ENCODE measurements at places on chromosomes 5 and 9. TPM values are rescaled to one million over a fixed set of nuclear protein-coding genes. Genes with fewer than 3 reads are reported as not detected.

PRDM9 gene
- polyA plus RNA-seq: not detected

F2R gene
- 68.6 TPM for polyA plus RNA-seq

DNA sequence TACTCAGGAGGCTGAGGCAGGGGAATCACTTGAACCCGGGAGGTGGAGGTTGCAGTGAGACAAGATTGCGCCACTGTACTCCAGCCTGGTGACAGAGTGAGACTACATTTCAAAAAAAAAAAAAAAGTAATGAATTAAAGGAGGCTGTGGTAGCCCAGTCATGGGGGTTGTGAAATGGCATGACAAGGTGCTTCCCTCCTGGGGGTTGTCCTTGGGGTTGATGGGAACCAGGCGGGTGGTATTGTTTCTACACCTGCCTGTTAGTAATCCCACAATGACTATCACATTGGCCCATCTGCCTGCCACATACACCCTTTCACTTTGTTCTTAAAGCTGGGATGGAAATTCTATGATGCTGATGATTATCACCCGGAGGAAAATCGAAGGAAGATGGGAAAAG lies 5.6 kb downstream of the IDNK start:
- no peak for DNase-seq

GRCh38 chr5:178423901-178424809 lies 166.0 kb downstream of the COL23A1 start:
- no peak for DNase-seq

- peak; percentile 98 for DNase-seq
Observed at GRCh38 chr5:100535060-100536005, at the start of gene FAM174A. Gene FAM174A (plus strand): TSS chr5:100535374. CDS start chr5:100535531, 157 bp downstream.

DNA sequence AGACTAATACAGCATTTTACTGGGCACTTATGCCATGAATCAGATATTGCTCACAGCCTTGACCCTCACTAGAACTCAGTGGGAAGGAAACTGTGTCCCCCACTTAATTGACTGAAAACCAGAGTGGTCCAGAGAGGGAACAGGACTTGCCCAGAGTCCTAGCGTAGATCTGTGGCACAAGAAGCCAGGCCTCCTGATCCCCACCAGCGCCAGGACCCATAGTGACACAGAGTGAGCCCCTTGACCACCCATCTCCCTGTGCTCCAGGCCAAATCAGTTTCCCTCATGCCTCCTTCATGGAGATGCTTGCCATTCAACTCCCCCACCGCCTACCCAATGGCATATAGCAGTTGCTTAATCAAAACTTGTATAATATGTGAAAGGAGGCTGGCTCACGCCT lies 8.3 kb downstream of the KIF12 start:
- DNase-seq: no peak

RASEF gene
- polyA plus RNA-seq: 7.9 TPM

- no peak for DNase-seq
Observed at GRCh38 chr9:93061260-93061751, 2.8 kb downstream of the SUSD3 start.

DNA sequence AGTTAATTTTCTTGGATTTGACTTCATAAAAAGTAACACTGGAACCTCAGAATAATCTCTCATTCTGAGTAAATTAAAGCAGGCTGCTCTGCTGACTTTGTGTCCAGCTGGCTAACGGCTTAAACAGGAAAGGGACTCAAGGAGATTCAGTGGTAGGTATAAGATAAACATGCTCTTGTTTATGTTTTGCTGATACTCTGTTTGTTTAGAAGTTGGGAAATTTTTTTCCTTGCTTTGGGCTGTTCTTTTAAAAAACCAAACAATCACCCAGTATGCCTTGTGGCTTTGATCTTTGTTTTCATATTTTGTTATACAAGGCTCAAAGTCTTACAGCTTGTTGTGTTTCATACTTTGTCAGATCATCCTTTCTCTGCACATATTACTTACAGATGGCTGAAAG lies 237.6 kb upstream of the RIOK2 start:
- DNase-seq: no peak

- DNase-seq: no peak
Observed at GRCh38 chr9:113484258-113484730, 20.8 kb downstream of the RGS3 start.

NSD1 gene
- 60.2 TPM for polyA plus RNA-seq

- no peak for DNase-seq
Observed at GRCh38 chr5:66209350-66209749, 65.2 kb downstream of the SREK1 start.

DNA sequence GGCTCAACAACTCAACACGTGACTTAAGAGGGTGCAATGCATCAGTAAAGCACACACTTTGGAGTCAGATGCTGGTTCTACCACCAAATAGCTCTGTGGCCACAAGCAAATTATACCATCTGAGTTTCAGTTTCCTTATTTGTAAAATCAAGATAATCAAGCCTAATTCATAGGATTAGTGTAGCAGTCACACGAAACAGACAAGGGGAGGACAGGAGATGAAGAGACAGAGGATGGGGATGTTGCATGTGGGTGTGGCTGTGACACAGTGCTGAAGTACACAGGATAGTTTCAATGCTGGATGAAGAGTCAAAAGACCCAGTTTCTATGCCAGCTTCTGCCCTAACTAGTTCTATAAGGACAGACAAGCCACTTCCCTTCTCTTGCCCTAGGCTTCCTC lies 60.2 kb downstream of the SPOCK1 start:
- DNase-seq: no peak

DNA sequence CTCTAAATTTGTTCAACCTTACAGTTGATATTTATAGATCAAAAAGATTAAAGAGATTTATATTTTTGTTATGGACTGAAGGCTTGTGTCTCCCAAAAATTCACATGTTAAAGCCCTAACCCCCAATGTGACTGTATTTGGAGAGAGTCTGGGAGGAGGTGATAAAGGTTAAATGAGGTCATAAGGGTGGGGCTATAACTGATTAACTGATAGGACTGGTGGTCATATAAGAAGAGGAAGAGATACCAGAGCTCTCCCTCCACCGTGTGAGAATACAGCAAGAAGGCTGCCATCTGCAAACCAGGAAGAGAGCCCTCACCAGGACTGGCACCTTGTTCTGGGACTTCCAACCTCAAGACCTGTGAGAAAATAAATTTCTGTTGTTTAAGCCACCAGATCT lies 264.3 kb downstream of the ENC1 start:
- DNase-seq: no peak

ST8SIA4 gene
- 5.8 TPM for polyA plus RNA-seq

SLC23A1 gene
- 10.1 TPM for polyA plus RNA-seq

DNA sequence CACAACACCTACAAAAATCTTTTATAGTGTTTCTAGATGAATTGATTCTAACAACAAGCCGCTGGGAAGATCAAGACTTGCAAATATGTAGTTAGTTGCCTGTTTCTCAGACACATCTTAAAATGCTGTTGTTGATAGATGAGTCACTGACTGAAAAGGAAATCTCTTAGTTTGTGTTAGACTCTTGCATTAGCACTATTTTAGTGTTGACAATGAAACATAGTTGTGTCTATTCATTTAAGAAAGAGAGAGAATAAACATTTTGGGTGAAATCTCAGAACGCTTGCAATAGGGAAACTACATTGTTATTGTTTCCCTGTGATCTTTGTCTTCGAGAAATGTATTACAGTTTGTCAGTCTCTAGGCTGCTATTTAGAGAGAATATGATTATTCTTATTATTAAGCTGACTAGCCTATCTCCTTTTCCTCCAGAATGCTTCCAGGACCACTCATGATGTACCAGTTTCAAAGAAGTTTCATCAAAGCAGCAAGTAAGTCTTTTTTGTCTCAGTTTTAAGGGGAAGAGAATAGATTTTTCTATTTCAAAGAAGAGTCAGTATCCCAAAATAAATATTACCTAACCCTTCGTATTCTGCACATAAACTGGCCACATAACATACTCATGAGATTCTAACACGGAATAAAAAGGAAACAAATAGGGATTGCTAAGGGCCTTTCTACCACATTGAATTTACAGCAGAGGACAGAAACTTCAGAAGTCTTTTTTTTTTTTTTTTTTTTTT lies 285.6 kb downstream of the ARHGAP26 start:
- no peak for DNase-seq

DNA sequence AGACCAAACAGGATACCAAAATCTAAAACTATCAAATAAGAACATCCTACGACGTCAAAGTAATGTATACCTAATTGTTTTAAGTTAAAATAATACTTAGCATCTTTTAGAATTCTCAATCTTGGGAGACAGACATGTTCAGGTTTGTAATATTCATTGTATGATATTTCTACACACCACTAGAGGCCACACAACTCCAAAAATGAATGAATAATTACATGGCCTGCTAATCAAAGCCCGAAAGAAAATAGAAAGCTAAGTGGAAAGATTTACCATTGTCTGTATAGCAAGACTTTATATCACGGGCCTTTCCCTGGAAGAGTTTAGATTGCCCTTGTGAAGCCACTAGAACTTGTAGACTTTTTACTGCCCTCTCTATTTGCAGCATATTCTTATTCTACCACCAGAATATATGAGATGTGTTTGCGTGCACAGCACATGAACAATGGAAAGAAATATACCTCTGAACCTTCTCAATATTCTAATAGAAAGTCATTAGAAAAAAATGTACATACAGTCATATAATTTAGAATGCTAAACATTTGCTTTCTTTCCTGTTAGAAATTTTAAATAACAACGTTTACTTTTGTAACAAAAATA lies 380.1 kb upstream of the NUDT12 start:
- no peak for DNase-seq

DNA sequence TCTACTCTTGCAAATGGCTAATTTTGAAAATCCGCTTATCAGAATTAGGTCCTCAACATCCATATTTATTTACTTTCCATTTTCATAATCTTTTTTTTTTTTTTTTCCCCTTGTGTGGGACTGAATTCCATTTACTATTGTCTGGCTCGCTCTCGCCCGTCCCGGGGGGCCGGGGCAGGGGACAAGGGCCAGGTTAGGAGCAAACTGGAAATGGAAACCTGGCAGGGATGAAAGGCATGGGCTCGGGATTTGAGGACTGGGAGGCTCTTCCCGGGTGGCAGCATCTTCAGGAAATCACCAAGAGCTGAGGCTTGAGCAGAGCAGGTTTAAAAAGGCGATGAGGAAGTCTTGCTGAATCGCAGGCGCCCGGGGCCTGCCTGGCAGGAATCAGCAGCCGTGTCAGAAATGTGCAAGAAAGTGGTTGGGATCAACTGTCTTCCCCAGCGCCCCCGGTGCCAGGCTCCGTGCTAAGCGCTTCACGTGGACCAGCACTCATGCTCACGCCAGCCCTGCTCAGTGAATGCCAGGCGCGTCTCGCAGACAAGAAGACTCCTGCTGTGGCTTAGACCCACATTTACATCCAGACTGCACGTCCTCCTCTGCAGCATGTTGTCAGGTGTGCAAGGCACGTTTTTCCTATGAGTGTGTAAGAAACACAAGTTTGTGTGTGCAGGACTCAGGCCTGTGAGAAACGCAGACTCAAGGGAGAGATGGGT lies 66.3 kb upstream of the UNC5A start:
- DNase-seq: no peak

- no peak for DNase-seq
Observed at GRCh38 chr9:129368444-129368978, 190.4 kb upstream of the IER5L start.

DNA sequence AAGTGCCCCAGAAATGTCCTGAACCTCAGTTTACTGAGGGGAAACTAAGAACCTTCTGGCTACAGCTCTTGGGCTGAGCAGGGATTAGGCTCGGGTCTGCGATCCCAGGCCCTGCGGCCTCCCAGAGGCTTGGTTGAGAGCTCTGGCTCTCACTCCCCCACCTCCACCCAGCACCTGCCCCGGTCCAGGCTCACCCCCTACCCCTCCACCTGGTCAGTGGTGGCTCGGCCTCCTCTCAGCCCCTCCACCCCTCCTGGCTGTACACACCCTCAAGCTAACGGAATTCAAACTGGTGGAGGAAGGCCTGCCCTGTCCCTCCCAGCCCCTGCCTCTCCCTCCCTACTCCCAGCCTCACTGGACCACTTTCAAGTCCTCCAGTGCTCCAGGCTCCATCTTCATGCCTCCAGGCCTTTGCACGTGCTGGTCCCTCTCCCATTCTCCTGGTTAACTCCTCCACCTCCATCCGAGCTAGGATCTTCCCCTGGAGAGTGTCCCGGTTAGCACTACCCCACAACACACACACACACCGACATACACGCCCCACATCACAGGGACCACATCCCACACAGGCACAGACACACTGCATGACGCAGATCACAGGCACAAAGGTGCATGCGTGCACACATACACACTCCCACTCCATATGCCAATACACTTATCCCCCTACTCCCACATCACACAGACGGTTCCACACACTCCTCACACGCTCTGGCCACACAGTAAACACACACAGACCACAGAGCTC lies 130.9 kb downstream of the C9orf50 start:
- no peak for DNase-seq

PDE6A gene
- polyA plus RNA-seq: 0.24 TPM

DNA sequence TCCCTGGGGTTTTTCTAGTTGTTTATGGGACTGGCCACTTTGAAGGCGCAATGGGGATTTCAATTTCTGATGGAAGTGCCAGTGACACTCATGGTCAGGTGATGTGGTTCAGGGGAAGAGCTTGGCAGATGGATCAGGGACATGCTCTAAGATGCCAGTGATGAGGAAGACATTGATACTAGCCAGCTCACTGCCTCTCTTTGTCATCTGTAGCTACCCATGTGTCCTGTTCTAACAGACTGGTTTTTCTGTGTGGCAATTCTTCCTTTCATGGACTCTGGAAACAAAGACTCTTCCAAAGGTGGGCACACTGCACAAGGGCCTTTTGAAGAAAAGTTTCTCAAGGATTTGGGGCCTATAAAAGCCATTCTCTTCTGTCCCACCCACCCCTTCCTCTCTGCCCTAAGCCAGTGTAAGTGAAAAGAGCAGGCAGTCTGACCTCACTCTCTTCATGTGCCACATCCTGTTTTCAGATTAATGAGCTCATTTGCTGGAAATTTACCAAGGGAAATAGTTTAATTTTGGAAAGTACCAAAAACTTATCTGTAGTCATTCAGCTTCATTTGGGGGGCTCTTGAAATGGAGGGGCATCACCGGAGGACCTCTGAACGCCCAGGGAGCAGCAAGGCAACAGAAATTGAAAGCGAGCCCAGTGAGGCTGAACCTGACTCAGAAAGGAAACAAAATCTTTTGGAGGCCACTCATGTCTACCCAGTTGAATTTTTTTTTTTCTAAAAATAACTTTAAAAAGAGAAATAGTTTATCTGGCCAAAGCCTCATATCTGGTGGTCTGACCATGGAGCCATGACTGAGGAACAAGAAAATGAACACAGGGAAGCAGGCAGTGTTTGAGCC lies 4.9 kb upstream of the TRAF1 start:
- DNase-seq: no peak

DHX29 gene
- 37.2 TPM for polyA plus RNA-seq

GRCh38 chr9:70586476-70586875 lies 172.0 kb upstream of the KLF9 start:
- no peak for DNase-seq
